ENCODE measurements at places on chromosomes 3 and 15. TPM values are rescaled to one million over a fixed set of nuclear protein-coding genes. Genes with fewer than 3 reads are reported as not detected.

DNA sequence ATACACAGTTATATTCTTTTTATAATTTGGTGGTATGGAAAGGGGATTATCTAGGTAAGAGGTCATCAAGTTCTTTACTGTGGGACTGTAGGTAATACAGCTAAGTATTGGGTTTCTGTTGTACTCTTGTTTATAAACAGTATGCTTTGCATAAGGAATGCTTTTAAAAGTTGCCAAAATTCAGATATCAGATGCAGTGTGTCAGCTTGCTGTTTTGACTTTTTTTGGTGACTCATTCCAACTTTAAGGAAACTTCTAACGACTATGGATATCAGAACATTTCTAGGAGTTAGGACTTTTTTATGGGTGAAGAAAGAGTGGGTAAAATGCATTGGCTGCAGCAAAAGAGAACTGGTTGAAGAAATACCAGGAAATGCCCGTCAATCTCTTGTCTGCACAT is 2.8 kb downstream of the SCAANT1 start:
- DNase-seq = no peak

DNA sequence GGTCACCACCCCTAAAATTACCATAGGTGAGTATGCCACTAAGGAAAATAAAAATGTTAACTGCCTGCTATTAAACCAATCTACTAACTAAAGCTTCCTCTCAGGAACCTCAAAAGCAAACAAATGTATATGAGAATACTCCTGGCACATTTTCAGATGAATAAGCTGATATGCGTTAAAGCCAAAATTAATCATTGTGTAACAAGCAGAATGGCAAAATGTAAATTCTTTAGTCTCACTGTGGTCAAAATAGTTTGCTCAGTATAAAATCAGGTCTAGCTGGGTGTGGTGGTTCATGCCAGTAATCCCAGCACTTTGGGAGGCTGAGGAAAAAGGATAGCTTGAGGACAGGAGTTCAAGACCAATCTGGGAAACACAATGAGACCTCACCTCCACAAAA is 53.6 kb downstream of the SUMF1 start:
- no peak for DNase-seq

DNA sequence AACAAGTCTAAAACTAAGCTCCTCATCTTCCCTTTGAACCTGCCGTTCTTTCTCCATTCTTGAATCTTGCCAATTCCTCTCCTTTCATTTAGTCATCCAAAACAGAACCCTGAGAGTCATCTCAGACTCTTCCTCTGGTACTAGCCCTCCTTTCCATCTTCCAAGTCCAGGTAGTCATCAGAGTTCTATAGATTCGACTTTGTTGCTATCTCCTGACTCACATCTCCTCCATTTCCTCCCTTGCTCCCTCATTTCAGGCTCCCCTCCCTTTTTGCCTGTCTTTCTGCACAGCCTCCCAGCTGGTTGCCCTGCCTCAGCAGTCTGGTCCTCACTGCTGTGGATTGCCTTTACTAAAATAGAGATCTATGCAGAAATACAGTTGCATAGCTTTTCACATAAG is 4.7 kb downstream of the ATG7 start:
- DNase-seq = no peak

Gene SNTN
- not detected for total RNA-seq

GRCh38 chr15:83764201-83764838 is 110.4 kb downstream of the ADAMTSL3 start:
- DNase-seq = no peak

DNA sequence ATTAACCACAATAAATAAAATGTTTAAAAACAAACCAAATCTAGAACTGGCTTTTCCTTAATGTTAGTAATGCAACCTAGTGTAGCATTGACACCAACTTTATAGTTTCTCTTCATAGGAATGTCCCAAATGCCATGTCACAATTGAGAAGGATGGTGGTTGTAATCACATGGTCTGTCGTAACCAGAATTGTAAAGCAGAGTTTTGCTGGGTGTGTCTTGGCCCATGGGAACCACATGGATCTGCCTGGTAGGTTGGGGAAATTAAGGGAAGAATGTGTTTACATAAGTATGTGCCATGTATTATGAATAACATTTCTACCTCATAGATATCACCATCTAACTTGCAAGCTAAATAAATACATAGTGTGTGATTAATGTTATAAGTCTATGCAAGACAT is 84.4 kb upstream of the GOLGA6B start:
- DNase-seq = no peak

DNA sequence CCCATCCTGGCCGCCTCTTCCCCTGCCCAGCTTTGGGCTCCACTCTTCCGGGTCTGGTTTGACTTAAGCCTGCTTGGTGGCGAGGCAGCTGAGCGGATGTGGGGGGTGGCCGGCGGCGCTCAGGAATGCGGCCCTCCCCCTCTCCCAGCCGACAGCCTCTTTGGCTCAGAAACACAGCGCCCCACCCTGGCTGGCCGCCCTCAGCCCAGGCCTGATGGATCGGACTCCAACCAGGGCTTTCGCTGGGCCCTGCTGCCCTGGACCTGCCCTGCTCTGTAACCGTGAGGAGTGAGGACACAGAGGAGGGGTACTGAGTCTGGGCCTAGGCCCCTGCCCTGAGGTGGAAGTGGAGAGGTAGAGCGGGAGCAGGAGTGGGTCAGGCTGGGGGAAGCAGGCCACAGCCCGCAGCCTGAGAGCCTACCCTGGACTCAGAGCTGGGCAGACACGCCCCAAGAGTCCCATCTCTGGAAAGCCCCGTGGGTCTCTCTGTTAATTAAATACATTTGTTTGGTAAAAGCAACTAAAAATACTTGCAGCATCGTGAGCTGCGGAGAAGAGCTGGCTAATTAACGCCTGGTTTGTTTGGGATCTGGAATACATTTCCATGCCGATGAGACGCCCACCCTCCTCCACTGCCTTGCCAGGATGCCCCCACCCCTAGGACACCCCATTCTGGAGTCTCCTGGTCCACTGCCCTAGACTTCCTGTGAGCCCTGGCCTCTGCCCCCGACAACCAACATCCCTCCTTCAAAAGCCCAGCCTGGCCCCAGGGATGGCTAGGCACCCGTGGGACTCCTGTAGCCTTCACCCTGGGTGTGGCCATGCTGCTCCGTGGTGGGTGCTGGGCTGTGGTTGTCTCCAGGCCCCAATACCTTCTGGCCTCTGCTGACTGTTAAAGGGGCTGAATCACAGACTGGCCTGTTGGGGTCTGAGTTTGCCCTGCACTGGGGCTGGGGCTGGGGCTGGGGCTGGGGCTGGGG is 19.6 kb downstream of the PLXNA1 start:
- DNase-seq = peak; percentile 93

- no peak for DNase-seq
Measured at GRCh38 chr3:171620825-171621434, 160.7 kb upstream of the TNIK start.

DNA sequence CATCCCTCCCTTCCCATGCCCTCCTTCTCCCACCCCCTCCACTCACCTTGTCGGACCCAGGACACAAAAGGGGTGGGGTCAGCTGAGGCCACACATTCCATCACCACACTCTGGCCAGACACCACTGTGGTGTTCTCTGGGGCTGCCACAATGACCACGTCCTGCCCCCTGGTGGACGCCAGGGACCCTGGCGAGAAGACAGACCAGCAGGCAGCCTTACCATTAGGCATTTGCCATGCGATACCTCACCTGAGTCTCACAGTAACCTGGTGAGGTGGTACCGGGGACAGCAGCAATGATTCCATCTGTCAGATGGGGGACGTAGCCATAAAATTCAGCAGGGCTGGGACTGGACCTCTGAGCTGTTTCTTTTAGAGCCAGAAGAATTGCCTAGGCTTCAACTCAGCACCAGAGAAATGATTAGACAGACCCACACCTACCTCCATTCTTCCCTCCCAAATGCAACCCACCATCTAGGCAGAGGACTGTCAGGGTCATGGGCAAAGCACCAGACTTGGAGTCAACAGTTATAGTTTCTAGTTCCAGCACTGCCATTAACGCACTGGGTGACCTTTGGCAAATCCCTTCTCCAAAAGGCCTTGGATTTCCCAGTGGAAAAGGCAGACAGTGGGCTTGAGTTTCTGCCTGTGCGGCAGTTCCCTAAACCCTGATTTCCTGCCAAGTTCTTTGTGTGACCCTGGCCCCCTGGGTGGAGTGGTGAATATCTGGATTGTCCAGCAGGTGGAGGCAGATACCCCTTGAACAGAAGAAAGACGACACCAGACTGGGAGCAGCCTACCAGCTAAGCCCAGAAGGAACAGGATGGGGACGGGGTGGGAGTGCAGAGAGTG is 21.8 kb downstream of the IGDCC4 start:
- DNase-seq = no peak

- no peak for DNase-seq
Measured at GRCh38 chr15:31230630-31231485, 95.8 kb upstream of the KLF13 start.
